ENCODE measurements at places on chromosomes 16 and 17. TPM values are rescaled to one million over a fixed set of nuclear protein-coding genes. Genes with fewer than 3 reads are reported as not detected.

DNA sequence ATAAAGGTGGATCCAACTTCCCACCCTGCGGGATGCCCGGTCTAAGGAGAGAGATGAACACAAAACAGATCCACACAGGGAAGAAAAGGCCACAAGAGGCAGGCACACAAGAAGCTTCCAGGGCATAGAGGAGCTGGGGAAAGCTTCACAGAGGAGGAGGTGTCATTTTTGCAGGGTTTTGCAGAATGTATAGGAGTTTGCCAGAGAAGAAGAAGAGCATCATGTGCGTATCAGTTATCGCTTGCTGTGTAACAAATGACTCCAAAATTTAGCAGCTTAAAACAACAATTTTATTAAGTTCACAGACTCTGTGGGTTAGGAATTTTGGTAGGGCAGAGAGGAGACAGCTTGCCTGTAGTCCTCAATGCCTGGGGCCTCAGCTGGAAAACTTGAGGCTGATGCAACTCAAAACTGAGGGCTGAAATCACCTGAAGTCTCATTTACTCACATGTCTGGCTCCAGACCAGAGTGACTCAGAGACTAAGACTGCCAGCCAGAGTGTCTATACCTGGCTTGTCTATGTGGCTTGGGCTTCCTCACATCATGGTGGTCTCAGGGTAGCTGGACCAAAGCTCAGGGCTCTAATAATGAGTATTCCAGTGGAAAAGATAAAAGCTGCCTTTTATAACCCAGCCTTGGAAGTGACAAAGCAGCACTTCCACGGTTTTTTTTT is 33.9 kb upstream of the ZNF423 start:
- no peak for DNase-seq

WNT3 gene
- 0.54 TPM for total RNA-seq

GRIN2C gene
- not detected for total RNA-seq

DNA sequence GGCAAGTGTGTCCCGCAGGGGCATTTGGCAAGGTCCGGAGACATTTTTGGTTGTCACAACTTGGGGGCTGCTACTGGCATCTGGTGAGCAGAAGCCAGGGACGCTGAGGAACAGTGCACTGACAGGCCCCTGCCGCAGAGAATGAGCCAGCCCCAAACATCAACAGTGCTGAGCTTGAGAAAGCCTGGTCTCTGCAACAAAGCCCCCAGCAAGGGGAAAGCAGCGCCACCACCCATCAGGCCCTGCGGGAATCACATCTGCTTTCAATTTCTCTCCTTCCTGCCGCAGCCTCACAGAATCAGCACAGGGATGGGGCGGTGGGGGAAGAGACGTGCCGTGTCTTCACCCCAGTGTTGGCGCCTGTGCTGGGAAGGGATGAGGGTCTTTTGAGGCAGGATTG is 14.8 kb upstream of the PRPSAP1 start:
- no peak for DNase-seq

GRCh38 chr17:81959362-81960129 is 1.4 kb downstream of the NOTUM start:
- peak; percentile 84 for DNase-seq

DNA sequence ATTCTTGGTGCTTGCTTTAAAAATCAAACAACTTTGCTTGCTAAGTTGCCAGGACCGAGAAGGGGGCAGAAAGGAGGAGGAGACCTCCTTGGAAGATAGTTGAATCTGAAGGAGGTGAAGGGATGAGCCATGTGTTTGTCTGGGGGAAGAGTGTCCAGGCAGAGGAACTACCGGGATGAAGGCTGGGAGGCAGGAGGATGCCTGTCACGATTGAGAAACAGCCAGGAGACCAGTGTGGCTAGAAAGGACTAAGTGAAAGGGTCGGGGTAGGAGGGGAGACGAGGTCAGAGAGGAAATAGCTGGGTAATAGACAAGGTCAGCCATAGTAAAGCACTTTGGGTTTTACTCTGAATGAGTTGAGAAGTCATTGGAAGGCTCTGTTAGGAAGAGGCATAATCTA is 38.9 kb upstream of the CSNK2A2 start:
- DNase-seq, result no peak

DNA sequence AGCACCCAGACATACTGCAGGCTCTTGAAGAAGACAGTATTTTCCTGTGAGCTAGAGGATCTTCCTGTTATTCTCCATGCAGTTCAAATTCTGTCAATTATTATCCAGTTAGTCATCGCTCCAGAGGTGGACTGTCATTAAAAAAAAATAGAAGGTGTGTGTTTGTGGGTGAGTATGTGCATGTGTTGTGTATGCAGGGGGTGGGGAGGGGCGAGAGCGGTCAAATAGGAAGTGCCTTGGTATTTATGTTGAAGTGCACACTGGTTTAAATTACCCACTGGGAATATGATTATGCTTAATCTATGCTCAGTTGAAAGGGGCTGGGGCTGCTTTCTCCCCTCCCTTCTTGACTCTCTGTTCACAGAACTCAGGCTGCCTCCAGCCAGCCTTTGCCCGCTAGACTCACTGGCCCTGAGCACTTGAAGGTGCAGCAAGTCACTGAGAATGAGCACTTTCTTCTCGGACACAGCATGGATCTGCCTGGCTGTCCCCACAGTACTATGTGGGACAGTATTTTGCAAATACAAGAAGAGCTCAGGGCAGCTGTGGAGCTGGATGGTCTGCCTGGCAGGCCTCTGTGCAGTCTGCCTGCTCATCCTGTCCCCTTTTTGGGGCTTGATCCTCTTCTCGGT is at the start of gene HSD17B2:
TSS of gene HSD17B2 (plus strand) at position 273 of the 632 bp plus-strand sequence. CDS start at position 445, 172 bp downstream.
- DNase-seq, result no peak

DNA sequence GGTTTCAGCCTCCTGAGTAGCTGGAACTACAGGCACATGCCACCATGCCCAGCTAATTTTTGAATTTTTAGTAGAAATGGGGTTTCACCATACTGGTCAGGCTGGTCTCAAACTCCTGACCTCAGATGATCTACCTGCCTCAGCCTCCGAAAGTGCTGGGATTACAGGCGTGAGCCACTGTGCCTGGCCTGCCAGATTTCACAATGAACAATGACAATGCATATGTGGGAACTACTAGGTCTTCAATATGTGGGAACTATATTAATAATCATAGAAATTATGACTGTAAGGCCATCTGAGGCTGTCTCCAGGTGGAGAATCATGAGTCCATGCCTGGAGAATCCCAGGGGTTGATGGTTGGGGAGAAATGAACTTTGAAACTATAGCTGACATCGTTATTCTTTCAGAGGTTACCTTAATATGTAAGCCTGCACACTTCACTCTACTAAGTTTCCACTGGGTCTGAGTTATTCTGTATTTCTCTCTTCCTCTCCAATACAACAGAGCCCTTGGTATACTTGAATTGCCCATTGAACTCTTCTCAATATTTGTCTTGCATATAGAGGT is 7.2 kb upstream of the DRC7 start:
- DNase-seq, result peak; percentile 4

DNA sequence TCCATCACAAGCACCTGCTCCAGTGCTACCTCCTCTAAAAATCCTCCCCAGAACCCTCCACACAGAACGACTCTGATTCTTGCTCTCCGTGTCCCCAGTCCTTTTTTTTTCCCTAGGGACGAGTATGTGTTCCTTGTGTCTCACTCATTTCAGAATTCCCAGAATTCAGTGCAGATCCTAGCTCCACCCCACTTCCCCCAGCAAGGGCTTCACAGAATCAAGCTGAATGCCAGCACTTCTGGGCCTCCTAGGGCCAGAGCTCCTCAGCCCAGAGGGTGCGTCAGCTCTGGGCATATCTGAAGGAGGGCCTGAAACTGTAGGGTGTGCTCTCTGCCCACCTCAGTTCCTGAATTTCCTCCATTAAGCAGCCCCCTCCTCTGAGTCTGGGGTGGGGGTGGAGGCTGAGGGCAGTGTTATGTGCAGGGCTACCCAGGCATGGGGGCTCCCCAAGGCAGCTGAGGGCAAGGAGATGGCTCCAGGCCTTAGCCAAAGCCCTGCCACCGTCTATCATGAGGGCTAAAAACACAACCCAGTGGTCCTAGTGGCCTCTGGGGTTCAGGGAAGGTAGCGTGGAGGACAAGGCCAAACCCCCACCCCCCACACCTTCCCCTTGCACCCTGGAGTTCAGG is 6.5 kb downstream of the UNC119 start:
- DNase-seq, result no peak

GRCh38 chr16:67995423-67995822 is 3.9 kb downstream of the DPEP2 start:
- DNase-seq, result no peak

DNA sequence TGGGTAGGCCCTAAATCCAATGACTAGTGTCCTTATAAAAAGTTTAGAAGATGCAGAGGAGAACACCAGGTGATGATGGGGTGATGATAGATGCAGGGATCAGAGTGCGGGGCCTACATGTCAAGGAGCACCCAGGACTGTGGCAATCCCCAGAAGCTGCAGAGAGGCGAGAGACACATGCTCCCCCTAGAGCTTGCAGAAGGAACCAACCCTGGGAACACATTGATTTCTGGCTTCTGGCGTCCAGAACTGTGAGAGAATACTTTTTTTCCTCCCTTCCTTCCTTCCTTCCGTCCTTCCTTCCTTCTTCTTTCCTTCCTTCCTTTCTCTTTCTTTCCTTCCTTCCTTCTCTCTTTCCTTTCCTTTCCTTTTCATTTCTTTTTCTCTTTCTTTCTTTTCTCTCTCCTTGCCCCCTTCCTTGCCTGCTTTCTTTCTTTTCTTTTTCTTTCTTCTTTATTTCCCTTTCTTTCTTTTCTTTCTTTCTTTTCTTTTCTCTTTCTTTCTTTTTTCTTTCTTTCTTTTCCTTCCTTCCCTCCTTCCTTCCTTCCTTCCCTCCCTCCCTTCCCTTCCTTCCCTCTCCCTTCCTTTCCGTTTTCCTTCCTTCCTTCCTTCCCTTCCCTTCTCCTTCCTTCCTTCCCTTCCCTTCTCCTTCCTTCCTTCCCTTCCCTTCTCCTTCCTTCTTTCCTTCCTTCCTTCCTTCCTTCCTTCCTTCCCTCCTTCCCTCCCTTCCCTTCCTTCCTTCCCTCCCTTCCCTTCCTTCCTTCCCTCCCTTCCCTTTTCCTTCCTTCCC is 134.3 kb downstream of the HAPSTR1 start:
- DNase-seq, result peak; percentile 30

GRCh38 chr17:30299000-30299399 is 7.3 kb upstream of the BLMH start:
- DNase-seq, result no peak

GRCh38 chr17:31279401-31279800 is 17.6 kb downstream of the OMG start:
- DNase-seq, result no peak

GRCh38 chr17:33528846-33529245 is 235.8 kb upstream of the ASIC2 start:
- DNase-seq, result no peak

MEIOC gene
- not detected for total RNA-seq

KRT32 gene
- not detected for total RNA-seq

ATP2A1 gene
- total RNA-seq, result 0.49 TPM

DNA sequence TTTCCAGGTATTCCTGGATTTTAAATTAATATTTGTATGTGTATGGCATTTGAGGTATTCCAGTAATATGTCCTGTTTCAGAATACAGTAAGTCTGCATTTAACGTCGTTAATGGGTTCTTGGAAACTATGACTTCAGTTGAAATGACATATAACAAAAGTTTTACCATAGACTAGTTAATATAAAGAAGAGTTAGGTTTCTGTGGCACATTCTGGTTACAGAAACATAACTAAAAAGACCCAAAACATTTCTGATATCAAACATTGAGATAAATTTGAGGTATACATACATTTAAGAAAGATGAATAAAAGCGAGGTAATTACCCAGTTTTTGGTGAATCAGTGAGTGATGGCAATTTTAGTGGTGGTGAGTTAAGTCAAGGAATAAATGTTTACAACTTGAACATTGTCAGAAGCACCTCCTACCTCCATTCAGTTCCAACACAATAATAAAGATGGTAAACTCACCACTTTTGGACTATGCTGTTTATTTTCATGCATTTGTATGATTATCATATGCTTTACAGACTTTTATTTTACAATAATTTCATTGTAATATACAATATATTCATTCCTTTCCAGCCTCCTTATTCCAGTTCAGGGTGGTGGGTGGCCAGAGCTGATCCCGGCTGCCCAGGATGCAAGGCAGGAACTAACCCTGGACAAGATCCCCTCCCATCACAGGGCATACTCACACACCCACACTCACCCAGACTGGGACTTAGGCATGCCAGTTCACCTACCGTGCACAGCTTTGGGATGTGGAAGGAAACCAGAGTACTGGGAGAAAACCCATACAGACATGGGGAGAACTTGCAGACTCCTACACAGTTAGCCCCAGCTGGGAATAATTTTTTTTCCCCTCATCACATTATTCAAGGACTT is 9.7 kb downstream of the LUC7L3 start:
- DNase-seq, result no peak

- peak; percentile 69 for DNase-seq
Measured at GRCh38 chr16:29198731-29199521, 207.6 kb downstream of the NPIPB11 start.

GRCh38 chr17:32835291-32835761 is 41.6 kb downstream of the MYO1D start:
- DNase-seq, result no peak

DNA sequence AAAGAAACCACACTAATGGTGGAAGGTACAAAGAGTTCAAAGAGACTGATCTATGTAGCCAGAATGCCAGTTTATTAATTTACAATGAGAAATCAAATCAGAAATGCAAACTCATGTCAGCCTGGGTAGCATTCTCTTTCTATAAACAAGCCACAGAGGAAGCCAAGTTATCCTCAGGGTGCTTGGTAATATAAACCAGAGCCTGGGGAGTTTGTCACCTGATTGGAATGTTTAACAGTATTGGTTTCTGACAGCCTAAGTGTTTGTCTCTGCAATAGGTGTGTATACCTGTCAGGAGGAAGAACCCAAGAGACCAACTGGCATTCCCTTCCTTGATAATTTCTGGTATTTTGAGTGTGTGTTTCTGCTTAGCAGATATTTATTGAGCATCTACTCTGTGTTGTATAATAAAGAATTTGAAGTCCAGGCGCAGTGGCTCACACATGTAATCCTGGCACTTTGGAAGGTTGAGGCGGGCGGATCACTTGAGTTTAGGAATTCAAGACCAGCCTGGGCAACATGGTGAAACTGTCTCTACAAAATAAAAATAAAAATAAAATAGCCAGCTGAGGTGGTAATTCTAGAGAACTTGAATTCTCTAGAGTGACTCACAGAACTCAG is 3.1 kb upstream of the C17orf58 start:
- DNase-seq, result no peak

SRL gene
- total RNA-seq, result 0.54 TPM

ZP2 gene
- not detected for total RNA-seq

LRRC37B gene
- total RNA-seq, result 17.8 TPM

NPIPB13 gene
- total RNA-seq, result 5.3 TPM

DNA sequence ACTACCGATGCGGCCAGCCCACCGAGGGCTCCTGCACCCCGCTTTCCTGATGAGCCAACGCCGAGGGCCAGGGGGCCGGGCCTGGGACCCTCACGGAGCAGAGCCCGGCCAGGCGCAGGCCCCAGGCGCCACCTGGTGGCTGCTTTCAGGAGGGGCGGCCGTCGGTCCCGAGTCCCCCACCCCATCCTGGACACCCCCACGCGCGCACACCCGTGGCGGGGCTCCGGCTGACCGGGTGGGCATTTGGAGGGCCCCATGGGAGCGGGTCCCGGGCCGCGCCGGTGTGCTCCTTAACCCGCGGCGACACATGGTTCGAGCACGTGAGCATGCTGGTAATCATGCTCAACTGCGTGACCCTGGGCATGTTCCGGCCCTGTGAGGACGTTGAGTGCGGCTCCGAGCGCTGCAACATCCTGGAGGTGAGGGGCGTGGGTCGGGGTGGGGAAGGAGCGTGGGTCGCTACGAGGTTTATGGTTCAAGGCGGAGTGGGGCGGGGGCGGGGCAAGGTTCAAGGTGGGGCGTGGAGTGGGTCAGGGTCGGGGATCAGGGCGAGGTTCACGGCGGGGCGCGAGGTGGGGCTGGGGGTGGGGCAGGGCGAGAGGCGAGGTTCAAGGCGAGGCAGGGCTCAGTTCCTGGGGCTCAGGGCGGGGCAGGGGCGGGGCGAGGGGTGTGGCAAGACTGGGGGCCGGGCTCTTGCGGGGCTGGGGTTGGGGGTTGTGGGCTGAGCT is 30.2 kb downstream of the TPSG1 start:
- DNase-seq, result no peak
